ENCODE measurements at places on chromosomes 6 and 20.

- DNase-seq = no peak
Observed at GRCh38 chr6:108940741-108941140, 92.5 kb downstream of the ARMC2 start.

- no peak for DNase-seq
Observed at GRCh38 chr20:36317675-36318074, 11.5 kb downstream of the DLGAP4 start.

DNA sequence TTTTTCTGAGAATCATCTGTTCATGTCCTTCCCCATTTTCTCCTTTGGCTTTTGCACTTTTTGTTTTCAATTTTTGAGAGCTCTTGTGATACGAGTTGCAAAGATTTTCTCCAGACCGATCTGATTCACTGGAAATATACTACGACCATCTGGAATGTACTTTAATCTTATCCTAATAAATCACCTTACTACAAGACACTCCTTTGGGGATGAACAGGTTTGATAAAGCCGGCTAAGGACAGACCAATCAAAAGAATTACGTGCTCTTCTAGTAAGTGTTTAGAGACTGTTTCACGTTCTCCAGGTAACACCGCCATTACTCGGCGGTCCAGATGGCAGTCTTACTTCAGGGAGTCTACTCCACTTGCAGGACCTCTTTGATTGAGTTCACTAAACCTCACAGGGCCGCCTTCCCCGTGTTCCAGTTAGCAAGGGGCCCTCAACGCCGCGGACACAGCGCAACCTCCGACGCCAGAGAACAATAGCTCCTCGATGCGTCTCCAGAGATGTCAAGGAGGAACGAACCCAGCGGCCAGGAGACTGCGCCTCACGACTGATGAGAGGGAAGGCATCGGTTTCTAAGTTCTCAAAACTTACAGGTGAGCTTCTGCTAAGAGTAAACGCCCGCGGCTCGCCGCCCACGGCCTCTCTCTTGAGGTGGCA is 920 bp upstream of the WTAP start:
- no peak for DNase-seq

- DNase-seq = no peak
Observed at GRCh38 chr20:21126581-21126870, 644 bp downstream of the KIZ start.

DNA sequence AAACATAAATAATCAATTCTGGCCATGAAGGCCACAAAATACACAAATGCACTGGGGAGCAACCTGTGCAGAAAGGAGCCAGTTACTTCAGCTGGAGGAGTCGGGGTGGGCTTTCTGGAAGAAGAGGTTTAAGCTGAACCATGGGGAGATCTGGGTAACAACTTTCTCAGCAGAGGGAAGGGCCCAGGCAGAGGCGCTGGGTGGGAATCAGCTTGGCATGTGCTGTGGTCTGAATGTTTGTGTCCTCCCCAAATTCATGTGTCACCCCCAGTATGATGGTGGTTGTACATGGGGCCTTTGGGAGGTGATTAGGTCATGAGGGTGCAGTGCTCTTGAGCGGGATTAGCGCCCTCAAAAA is 107.9 kb downstream of the SYCP2 start:
- DNase-seq = no peak

DNA sequence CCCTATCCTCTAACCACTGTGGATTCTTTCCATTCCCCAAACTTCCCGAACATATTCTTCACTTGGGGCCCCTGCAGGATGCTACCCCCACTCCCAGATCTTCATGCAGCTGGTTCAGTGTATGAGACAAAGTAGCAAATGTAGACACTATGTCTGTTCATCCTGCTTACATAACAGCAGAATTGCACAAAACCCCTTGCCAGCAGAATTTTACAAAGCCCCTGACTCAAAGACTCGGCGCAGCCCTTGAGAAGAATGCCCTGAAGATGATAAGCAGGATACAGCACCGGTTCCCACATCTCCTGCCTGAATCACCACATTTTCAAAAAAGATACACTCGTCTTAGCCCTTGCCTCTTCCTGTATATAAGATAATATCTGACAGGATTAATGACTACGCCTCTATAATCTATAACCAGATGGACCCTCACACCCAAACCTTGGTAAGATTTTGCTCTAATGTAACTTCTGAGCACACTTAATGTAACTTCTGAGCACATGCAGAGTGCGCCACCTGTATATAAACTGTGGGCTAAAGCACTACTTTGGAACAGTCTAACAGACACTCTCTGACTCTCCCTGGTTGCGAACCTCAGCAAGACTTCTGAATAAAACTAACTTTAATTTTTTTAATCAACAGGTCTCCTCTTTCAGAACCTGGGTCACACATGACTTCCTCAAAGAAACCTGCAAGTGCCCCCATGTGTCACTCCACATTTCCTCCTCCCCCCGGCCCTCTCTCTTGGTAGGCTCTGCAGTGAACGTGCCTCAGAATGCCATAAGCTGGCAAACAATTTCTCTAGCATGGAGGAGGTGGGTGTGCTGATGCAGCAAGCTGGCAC is 28.7 kb downstream of the RALGAPA2 start:
- DNase-seq = no peak

GRCh38 chr20:56964901-56965300 is 301.5 kb downstream of the BMP7 start:
- DNase-seq = no peak

DNA sequence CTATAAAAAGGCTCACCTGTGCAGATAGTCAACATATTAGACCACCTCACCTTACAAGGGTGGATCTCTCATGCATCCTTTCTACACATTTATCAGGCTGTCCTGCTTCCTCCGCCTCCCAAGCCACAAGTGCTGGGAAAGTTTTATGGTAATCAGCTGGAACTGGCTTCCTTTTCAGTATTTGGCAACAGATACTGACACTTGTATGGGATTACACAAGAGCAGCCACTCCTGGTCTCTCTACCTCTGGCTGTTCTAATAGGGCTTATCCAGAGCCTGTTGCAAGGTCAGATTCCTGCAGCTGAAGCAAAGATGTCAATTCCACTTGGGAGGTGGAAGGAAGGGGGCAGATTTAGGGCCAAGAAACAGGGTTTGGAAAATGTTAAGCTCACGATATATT is 503 bp upstream of the GPLD1 start:
- no peak for DNase-seq

GRCh38 chr6:113493991-113494390 is 363.2 kb upstream of the MARCKS start:
- DNase-seq = no peak

GRCh38 chr6:134539865-134540323 is 222.0 kb upstream of the SGK1 start:
- DNase-seq = peak; percentile 51

GRCh38 chr6:83592770-83593394 is 80.5 kb downstream of the PRSS35 start:
- no peak for DNase-seq

GRCh38 chr20:19492687-19493336 is 265.2 kb upstream of the RIN2 start:
- DNase-seq = no peak

DNA sequence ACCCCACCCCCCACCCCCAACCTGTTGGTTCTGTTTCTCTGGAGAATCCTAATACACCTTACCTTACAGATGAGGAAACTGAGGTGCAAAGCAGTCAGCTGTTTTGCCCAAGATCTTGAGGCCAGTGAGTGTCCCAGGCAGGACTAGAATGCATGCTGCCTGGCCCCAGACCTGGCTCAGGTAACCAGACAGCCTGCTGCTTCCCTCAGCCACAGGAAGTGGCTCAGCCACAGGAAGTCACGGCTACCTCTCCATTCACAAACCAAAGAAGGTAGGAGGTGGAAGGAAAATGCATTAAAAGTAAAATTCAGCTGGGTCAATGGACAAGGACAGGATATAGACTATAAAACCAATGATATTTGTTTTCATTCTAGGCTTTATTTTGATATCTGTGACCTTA is 517.6 kb downstream of the CD83 start:
- no peak for DNase-seq

- DNase-seq = no peak
Observed at GRCh38 chr6:95658886-95659285, 81.6 kb downstream of the MANEA start.

GRCh38 chr6:36897609-36898008 is 11.9 kb downstream of the C6orf89 start:
- no peak for DNase-seq

DNA sequence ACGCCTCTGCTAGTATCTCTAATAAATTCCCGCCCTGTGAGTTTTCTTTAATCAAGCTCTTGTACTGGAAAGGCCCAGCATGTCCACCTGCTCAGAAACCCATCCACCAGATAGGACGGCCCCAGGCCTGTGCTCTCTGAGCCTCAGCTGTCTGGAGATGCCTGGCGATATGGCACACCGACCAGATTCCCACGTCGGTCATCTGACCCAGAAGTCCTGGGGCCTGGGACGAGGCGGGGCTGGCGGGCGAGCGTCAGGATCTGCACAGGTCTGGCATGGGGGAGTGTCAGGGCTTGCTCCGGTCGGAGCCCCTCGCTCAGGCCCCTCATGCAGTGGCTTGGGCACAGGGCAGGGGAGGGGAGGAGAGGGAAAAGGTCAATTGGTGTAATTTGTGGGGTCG is 10.2 kb downstream of the RNASET2 start:
- DNase-seq = no peak

DNA sequence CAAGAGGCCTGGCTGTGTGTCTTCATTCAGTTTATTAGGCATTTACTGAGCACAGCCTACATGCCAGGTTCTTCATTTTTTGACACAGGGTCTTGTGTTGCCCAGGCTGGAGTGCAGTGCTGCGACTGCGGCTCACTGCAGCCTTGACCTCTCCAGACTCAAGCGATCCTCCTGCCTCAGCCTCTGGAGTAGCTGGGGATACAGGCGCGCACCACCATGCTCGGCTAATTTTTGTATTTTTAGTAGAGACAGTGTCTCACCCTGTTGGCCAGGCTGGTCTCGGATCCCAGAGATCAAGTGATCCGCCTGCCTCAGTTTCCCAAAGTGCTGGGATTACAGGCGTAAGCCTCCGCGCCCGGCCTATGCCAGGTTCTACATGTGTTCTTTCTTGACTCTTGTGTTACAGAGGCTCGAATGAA is 601 bp upstream of the ATRN start:
- no peak for DNase-seq

GRCh38 chr6:28865401-28866204 is 58.2 kb downstream of the TRIM27 start:
- DNase-seq = no peak

DNA sequence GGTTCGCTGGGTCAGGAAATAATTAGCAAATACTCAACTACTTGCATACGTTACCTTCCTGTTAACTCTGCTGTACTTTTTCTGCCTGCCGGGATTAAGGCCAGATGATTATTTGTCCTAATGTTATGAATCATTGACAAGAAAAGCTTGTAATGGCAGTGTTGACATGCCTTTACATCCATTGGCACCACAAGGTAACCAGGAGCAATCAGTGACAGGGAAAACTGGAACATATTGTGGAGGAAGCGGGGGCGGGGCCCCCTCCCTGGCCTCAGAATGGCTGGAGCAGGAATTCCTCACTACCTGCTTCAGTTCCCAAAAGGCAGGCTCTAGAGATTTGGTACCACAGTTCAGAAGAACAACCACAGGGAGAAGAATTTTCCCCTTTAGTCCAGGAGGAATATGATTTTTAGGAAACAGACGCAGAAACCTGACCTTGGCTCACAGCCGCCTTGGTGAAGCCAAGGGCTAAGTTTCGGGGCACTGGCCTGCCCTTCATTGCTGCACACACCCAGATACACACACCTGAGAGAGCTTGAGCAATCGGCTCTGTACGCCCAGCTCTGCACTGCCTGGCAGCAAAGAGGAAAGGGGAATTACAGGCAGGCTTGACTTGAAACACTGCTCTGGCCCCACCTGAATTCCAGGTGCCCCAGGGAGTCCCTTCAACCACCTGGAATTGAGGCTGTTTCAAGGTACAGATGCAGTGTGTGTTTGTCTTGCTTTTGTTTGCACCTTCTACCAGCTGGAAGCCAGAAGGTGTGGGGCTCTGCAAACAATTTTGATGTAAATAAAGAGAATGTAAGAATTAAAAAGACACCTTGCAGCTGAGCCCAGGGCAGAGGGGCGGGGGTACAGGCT is 89.8 kb downstream of the MYB start:
- no peak for DNase-seq

DNA sequence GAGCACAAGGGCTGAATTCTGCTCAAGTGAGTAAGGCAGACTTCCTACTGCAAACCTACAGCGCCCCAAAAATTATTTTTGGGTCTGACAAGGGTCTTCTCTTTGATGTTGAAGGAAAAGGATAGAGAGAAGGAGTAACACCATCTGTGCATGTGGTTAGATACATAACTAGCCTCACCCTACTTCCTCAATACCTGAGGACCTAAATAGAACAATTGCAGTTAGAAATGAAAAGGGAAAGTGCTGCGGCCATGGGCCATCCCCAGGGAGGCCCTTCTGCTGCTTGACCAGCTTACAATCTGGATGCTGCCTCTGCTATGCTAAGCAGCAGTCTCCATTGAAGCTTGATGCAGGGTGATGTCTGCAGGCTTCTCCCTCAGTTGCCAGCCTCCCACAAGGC is 63.2 kb upstream of the ARMH2 start:
- no peak for DNase-seq

- no peak for DNase-seq
Observed at GRCh38 chr20:50584687-50585086, 74.5 kb downstream of the PTPN1 start.

- no peak for DNase-seq
Observed at GRCh38 chr20:43357352-43357751, 100.3 kb upstream of the SRSF6 start.

- no peak for DNase-seq
Observed at GRCh38 chr20:35497320-35497719, 32.1 kb downstream of the C20orf173 start.

DNA sequence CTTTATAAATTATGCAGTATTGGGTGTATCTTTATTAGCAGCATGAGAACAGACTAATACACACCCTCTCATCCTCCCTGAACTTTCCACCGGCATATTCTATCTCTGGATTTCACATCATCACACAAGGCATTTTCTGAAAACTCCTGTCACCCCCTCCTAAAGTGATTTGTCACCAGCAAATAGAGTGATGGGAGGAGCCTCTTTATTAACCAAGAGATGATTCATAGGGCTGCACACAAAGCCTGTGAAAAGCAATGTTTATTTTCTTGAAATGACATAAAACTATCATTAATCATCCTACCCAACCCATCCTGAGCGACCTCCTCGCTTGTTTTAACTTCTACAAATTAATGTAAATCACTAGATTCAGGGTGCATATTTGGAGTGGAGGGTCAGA is 394.7 kb upstream of the SULF2 start:
- no peak for DNase-seq

GRCh38 chr20:973785-974194 is 28.3 kb downstream of the RSPO4 start:
- DNase-seq = no peak

DNA sequence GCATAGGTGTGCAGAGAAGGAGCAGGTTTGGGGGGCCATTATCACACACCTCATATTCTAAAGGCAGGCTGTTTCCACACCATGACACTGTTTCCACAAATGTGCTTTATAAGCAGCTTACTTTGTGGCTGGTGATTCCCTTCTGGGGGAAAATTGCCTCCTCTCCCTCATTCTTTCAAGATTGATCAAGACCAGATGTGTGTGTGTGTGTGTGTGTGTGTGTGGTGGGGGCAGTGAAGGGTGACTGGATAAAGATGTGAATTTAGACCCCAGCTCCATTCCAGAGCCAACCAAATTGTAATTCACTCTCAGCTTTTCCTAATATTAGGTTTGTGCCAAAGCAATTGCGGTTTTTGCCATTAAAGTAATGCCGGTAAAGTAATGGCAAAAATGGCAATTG is 45.6 kb downstream of the EDN3 start:
- no peak for DNase-seq
